ENCODE measurements at places on chromosomes 4 and X.
A peak's percentile ranks its signal among the peaks of the same experiment; 100 is the strongest.

DNA sequence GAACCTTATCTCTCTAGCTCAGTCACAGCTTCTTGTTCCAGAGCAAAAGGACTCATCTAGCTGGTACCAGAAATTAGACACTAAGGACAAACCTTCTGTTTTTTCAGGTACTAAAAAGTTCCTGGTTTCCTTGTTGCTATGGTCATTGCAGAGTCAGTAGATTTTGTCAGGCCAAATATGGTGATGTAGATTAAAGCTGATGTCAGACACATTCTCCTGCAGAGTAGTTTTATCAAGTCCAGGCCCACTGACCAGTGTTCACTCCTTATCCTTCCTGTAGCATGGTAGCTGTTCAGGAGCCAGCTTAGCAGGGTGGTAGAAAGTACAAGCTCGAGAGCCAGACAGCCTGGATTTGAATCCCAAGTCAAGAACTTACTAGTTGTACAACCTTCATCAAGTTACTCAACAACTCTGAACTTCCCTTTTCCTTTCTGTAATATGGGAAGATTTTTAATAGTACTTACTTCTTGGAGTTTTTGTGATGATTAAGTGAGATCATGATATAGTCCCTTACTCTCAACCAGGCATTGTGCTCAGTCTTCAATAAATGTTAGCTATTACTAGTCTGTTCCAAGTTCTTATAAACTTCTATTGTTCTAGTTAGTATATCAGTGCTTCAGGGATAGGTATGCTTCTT is 17.9 kb downstream of the OCRL start:
- no peak for DNase-seq

GRCh38 chrX:118565853-118566252 is 70.2 kb downstream of the DOCK11 start:
- no peak for DNase-seq

DNA sequence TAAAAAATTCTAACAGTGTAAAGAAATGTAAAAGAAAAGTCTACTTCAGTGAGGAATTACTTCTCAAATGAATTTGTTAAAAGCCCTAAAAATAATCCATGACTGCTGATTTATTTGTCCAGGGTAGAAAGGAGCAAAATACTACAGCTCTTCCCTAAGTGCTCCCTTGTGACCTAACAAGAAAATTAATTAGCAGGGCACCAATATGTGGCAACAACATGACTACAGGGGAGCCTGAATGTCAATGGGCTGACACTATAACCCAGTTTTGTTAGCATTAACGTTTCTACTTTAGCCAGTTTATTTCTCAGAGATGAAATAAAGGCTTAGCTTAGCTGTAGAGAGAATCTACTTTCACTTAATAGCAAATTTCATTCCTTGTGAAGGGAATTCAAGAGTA is 918.9 kb upstream of the EPHA5 start:
- DNase-seq, result no peak

GRCh38 chrX:11446336-11446735 is 153.1 kb downstream of the AMELX start:
- no peak for DNase-seq

DNA sequence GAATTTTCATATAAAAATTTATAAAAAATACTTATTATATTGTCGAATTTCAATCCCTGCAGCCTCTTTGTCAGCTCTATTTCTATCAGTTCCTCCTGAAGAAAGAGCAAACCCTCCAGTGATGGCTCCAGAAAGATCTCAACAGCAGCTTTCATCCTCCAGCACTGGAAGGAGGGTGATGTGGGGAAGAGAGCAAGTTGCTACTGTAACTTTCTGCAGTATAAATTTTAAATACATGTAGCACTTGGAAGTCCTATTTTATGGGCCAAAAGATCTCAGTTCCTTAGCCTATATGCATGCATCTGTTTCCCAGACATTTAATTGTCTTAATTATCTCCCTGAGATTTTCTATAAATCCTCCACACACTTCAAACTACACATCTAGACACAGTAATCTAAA is 13.7 kb upstream of the ODAM start:
- no peak for DNase-seq

DNA sequence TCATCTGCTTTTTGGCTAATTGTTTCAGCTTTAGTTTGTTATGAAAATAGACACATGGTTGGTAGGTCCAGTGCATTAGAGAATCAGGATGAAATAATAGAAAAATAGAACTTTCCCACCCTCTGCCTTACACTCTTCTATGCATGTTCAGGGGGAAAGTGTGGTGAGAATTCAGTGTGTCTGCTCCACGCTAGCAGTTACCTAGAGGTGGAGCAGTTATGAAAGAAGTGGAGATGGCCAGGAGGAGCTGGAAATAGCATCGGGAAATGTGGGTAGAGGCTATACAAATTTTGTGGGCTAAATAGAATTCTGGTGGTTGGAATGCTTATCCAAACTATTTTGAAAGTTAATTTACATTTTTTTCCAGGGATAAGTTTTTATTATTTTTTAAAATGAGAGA is 91.4 kb upstream of the MAD2L1 start:
- DNase-seq, result peak; percentile 1

DNA sequence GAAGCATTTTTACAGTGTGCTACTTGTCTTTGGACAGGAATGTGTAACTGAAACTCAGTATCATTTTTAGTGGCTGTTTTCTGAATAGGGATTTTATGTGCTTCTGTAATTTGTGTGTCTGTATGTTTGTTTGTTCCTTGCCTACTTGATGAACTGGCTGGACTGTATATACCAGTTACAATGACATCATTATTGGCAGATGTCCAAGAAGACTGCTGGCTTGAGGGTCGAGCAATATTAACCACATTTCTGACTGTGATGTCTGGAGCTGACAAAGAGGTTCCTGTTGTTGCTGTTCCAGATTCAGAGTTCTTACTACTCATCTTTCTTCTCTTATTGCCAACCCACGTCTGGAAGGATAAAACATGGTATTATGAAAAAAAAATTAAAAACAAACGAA is 33.0 kb downstream of the HDX start:
- no peak for DNase-seq

GRCh38 chrX:75155447-75155826 is 646 bp downstream of the ABCB7 start:
- no peak for DNase-seq

- DNase-seq, result no peak
Measured at GRCh38 chr4:34732176-34732950, 1512.0 kb downstream of the ARAP2 start.

DNA sequence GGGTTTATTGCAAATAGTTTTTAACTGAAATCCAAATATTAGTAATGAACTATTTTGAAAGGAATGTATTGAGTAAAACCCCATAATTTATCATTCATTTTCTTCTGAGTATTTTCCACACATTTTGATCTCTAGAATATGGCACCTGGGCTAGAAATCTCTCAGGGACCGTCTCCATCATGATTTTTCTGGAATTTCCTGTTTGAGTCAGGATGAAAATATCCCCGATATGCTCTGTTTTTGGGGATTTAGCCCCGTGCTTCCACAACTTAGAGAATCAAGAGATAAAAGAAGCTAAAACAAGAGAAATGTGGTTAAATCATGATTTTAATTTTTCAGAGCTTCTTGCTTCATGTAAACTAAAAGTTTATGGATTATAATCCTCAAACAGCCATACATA is 114.2 kb downstream of the SPCS3 start:
- DNase-seq, result no peak

- no peak for DNase-seq
Measured at GRCh38 chr4:23232987-23233386, 540.2 kb downstream of the GBA3 start.

- DNase-seq, result no peak
Measured at GRCh38 chrX:44967221-44967620, 94.2 kb downstream of the KDM6A start.

GRCh38 chr4:147160908-147161513 is 215.3 kb upstream of the TTC29 start:
- peak; percentile 34 for DNase-seq

- DNase-seq, result no peak
Measured at GRCh38 chrX:153685751-153686696, 1.7 kb upstream of the SLC6A8 start.

- DNase-seq, result no peak
Measured at GRCh38 chr4:186934841-186935443, 211.3 kb upstream of the FAT1 start.

DNA sequence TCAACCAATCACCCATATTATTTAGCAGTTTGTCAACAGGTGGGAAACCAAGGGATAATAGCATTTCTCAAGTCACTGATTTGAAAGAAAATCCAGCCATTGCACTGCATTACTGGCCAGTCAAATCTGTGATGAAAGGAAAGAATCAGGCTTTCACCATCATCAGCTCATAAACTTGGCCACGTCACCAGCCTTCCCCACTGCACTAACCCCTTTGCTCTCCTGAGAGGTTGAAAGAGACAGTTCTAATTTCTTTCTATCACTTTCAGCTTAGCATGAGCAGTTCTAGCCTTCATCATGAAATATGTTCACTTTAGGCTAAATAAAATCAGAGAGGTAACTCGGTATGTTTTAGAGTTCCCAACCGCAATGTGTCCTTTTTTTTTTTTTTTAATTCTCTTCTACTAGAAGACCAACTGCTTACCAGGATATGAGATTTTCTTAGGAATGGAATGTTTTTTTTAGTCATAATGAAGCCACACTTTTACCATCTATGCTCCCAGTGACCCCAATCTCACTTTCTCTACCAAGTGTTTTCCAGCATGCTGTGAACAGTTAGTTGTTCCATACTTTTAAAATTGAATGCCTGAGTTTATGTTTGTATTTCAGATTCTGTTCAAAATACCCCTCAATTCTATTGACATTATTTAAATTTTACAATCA is 55.7 kb upstream of the SLC7A11 start:
- no peak for DNase-seq

- DNase-seq, result no peak
Measured at GRCh38 chr4:168521721-168522120, 24.9 kb downstream of the PALLD start.

DNA sequence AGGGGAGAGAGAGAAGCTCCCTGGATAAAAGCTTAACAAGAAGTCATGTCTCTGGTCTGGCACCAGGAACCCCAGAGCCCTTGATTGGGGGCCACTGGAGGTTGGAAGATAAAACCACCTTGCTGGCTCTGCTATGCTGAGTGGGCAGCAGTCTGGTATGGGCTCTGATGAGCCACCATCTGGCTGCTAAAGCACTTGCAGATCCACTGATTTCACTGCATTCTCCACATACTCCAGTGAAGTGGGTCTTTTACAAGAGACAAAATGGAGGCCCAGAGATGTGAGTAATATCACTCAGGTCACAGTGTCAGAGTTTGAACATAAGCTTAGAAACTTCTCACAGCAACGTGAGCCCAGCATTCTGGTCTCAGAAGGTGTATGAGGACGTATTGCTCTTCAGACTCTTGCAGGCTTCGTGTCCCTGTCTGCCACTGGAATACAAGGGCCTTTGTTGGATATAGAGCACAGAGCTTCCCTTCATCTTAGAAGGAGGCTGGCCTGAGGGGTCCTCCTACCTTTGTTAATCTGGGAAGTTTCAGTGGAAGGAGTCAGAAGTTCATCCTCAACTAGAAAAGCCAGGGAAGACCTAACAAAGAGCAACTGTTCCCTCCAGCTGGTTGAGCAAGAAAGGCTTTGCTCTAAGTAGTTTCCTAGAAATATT is 11.8 kb downstream of the CLDN2 start:
- DNase-seq, result no peak

- DNase-seq, result no peak
Measured at GRCh38 chr4:173264245-173264644, 69.9 kb downstream of the HMGB2 start.

DNA sequence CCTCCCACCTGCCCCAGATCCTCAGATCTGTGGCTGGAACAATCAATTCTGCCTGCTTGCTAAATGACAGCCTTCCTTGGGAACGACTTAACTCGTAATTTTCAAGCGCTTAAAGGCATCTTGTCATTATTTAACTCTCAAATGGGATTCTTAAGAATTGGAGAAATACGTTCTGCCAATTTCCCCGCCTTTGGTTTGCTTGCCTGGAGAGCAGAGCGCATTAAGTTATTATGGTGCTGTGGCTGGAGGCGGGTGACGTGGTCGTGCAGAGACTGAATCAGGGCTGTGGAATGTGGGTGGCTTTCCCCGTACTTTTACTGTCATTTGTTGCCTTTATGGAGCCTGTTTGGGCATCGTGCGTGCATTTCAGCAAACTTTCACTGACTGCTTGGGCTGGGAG is 78.9 kb upstream of the PSAPL1 start:
- no peak for DNase-seq

Measured in left kidney (tissue), 8 donors.